ENCODE measurements at places on chromosomes 2 and 18. TPM values are rescaled to one million over a fixed set of nuclear protein-coding genes. Genes with fewer than 3 reads are reported as not detected.

IL36RN gene
- not detected for total RNA-seq

SCRN3 gene
- total RNA-seq = 32.0 TPM

NEU4 gene
- total RNA-seq = 6.7 TPM

UGT1A8 gene
- not detected for total RNA-seq

STAT4 gene
- total RNA-seq = 1.6 TPM

VIT gene
- total RNA-seq = 9.6 TPM

RMDN2 gene
- 5.1 TPM for total RNA-seq

HOXD1 gene
- 0.71 TPM for total RNA-seq

Measured in muscle of leg (tissue), 16 donors.